ENCODE measurements at places on chromosomes 12 and 14. TPM values are rescaled to one million over a fixed set of nuclear protein-coding genes. Genes with fewer than 3 reads are reported as not detected.

- peak; percentile 39 for DNase-seq
Observed at GRCh38 chr14:55125403-55125802, 3.6 kb upstream of the LGALS3 start.

DNA sequence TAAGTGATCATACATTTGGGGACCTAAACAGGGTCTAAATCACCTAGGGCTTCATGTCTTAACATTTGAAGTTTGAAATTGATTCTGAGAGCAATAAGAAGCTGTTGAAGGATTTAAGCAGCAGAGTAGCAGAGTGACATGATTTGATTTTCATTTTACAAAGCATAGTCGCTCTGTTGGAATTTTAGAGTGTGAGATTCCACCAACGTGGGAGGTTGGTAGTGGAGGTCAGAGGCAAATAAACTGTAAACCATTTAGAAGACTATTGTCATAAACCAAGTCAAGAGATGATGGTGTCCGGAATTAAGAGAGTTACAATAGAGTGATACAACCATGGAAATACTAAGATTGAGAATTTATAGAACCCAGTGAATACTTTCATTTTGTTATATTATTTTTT, 52.7 kb upstream of the ZDHHC17 start:
- no peak for DNase-seq

- no peak for DNase-seq
Observed at GRCh38 chr14:94081386-94081820, 293 bp downstream of the IFI27L1 start.

DNA sequence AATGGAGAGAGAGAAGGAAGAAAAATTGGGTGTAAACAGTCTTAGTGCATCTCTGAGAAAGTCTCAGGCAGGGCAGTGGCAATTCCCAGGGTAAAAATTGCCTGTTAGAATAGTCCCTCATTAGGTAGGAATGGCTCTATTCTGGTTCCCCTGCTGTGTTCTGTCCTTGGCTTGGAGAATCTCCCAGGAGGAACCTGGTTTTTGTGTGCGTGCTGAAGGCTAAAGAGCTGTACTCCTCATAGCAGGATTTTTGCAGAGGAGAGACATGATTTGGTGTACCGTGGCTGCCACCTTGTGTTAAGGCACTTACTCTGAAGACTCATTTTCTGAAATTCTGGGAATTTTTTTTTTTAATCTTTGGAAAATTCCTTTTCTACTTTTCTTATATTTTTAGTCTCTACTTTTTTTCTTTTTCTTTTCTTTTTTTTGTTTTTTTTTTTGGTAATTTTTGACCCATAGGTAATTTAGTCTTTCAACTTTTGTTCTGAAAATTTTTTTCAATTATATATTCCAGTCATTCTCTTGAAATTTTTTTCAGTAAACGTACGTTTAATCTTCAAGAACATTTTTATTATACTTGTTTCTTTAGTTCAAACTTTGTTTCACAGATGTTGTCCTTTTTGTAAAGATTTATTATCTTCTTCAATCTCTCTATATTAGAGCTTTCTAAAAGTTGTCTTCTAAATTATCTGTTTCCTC, 63.8 kb downstream of the FBXO33 start:
- DNase-seq: peak; percentile 41

DNA sequence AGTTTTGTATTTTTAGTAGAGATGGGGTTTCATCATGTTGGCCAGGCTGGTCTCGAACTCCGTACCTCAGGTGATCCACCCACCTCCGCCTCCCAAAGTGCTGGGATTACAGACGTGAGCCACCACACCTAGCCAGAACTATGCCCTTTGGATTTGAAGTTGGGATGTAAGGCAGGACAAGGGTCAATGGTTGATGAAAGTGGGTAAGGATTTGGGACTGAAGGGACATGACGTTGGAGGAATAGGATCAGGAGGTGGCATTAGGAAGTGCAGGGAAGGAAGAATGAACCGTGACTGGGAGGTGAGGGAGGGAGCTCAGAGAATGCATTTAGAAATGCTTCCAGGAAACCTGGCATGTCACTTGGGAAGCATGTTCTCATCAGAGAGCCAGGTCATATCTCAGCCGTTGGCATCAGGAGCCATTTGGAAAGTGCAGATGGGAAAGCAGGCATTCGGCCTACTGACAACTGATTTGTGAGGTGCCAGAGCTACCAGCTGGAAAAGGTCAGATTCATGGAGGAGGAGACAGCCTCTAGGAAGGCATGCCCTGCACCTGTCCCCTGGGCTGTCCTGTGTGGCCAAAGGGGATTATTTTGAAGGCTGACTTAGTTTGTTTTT, 2.2 kb downstream of the CRADD start:
- no peak for DNase-seq

DNA sequence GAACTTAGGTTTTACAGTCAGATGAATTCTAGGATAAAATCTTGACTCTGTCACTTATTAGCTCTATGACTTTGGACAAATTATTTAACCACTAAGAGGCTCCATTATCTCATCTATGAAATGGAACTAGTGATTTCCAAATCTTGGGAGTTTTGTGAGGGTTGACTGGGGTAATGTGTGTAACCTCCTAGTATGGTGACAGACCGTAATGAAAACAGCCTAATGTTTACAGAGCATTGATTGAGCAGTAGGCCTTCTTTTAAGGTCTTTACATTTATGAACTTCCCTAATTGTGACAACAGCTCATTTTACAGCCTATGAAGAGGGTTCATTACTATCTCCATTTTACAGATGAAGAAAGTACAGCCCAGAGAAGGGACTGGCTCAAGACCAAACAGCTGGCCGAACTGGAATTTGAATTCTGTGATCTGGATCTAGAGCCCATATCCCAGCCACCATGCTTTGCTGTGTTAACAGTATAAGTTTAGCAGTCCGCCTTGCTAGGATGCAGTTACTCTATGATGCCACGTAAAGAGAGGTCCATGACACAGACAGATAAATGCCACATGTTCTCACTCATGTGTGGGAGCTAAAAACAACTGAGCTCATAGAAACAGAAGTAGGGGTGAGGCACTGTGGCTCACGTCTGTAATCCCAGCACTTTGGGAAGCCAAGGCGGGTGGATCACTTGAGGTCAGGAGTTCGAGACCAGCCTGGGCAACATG, 9.1 kb upstream of the FBXL14 start:
- no peak for DNase-seq

GRCh38 chr14:102417001-102417431, 54.3 kb downstream of the TECPR2 start:
- DNase-seq: no peak

DNA sequence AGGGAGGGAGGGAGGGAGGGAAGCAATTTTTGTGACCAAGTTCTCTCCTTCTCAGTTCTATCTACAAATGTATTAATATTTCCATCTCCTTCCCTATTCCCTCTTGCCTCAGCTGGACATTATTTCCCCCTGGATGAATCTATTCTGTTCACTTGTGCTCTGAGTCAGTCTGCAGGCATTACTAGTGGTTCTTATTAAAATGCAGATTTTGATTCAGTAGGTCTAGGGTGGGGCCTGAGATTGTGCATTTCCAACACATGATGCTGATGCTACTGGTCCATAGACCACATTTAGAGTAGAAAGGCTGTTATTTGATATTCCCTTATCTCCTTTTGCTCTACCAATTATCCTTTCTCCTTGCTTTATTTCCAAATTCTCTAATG, 40.1 kb upstream of the YAF2 start:
- DNase-seq: no peak

DNA sequence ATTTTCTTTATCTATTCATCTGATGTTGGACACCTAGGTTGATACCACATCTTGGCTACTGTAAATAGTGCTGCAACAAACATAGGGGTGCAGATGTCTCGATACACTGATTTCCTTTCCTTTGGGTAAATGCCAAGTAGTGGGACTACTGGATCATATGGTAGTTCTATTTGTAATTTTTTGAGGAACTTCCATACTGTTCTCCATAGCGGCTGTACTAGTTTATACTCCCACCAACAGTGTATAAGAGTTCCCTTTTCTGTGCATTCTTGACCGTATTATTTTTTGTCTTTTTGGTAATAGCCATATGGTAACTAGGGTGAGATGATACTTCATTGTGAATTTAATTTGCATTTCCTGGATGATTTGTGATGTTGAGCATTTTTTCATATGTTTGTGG, 71.8 kb downstream of the LRP6 start:
- no peak for DNase-seq

- DNase-seq: no peak
Observed at GRCh38 chr14:54564071-54564867, 2.7 kb upstream of the SAMD4A start.

GRCh38 chr12:575948-576614, 87.2 kb downstream of the NINJ2 start:
- DNase-seq: peak; percentile 97

GRCh38 chr14:88430976-88431375, 45.5 kb downstream of the SPATA7 start:
- DNase-seq: no peak

- DNase-seq: no peak
Observed at GRCh38 chr14:86858591-86858990, 1134.4 kb downstream of the GALC start.

DNA sequence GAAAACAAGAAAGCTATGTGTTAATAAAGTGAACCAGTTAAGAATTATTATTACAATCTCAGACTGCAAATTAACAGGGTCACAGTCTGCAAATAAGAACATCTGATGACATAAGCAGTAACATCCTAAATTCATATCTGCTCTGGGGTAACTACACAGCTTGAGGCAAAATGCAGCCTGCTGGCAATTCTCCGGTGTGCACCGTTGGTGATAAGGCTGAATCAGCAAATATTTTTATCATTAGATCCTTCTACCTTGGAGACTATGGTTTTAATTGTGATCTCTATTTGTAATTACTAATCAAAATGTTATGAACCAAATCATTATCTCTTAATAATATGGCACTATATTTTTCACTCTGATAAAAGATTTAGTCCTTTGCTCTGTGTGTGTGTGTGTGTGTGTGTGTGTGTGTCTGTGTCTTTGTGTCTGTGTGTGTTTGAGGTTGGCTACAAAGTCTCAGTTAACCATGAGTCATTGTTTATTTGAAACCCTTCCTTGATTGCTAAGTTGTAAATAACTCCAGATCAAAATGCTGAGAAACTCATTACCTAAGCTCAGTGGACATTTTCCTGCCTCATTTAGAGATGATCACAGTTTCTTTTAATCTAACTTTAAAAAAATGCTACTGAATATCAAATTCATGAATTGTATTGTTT, 442.6 kb downstream of the GXYLT1 start:
- DNase-seq: no peak

GRCh38 chr12:96108321-96108720, 72.9 kb upstream of the LTA4H start:
- DNase-seq: peak; percentile 51

- no peak for DNase-seq
Observed at GRCh38 chr12:108822497-108823205, 34.7 kb downstream of the SSH1 start.

DNA sequence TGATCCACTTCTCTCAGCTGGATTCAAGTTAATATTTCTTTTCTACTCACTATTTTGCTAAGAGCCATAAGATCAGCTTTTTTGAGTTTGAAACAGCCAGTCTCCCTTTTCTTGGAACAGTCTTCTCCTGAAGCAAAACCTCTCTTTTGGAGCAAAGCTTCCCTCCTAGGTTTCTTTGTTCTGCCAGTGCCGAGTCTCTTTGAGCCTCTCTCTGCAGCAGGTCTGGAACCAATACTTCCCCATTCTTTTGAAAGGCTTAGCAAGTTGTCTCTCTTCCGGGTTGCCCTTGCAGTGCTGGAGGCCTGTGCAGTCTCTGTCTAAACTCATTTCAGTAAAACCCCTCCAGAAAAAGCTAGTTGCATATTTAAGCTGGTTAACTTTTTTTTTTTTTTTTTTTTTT, 454.8 kb downstream of the NOVA1 start:
- no peak for DNase-seq

DNA sequence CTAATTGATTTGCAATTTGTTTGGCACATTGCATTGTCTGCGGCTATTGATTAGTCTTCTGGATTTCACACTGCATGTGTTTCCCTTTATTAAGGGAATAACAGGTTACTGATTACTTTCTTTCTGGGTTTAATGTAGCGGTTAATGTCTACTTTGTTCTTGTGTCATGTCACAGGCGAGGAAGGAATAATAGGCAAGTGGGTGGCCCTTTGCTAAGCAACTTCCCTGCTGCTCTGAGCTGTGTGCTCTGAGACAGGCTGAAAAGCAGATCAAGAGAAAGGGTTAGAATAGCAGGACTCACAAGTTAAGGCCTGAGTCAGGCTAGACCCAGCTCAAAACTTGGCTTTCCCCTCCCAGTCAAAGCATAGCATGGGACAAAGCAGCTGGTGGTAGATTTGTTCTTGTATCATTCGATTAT, 77.2 kb downstream of the NKX2-1 start:
- no peak for DNase-seq

GRCh38 chr14:95948558-95948981, 71.9 kb downstream of the TUNAR start:
- no peak for DNase-seq

- no peak for DNase-seq
Observed at GRCh38 chr12:124764451-124764850, 99.2 kb downstream of the SCARB1 start.

GRCh38 chr12:108700833-108701541, 30.3 kb downstream of the CORO1C start:
- DNase-seq: no peak

GRCh38 chr12:69546693-69547438, 38.4 kb upstream of the CCT2 start:
- DNase-seq: no peak

GRCh38 chr14:69842686-69843420, 36.4 kb upstream of the SMOC1 start:
- no peak for DNase-seq

GRCh38 chr12:41103614-41104013, 84.5 kb upstream of the PDZRN4 start:
- DNase-seq: no peak

DNA sequence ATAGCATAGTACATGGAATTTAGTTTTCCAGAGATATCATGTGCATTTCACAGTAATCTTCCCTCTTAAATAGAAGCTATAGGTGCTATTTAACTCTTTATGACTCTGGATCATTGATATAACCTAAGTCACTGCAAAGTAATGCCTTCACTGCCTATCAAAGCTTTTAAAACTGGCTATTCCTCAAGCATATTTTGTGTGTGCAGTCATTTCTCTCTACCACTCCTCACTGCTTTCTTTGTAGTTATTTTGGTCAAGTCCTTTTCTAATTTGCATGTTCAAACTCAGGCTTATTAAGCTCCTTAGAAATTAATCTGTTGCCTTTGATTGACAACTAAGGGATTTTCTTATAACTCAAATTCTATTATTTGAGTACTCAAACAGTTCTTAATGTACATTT, 79.4 kb upstream of the PLEKHG7 start:
- DNase-seq: no peak

GRCh38 chr12:118188690-118189371, 52.9 kb downstream of the PEBP1 start:
- DNase-seq: no peak

GRCh38 chr12:106941481-106942156, 14.1 kb upstream of the TMEM263 start:
- DNase-seq: no peak

- DNase-seq: no peak
Observed at GRCh38 chr14:92538412-92538985, 24.9 kb downstream of the RIN3 start.

Gene ZDHHC22
- not detected for total RNA-seq

Gene CD69
- 111 TPM for total RNA-seq

Gene KRT72
- total RNA-seq: 0.65 TPM

Gene CYP27B1
- 2.6 TPM for total RNA-seq

Gene TC2N
- total RNA-seq: 181 TPM

Gene HOXC11
- not detected for total RNA-seq

Gene BBOF1
- total RNA-seq: 1.2 TPM

Gene MYO1H
- total RNA-seq: not detected

Gene ACTN1
- 63.8 TPM for total RNA-seq

Gene RERG
- not detected for total RNA-seq

Gene RIPK3
- 43.7 TPM for total RNA-seq

Gene KIF21A
- 21.4 TPM for total RNA-seq

Gene BBS10
- total RNA-seq: 5.8 TPM

Gene NPAS3
- total RNA-seq: not detected

Gene PPP1R1A
- total RNA-seq: not detected

Gene FOXM1
- 86.9 TPM for total RNA-seq

All from activated naive CD8-positive, alpha-beta T cell treated with anti-CD3 and anti-CD28 coated beads, Interleukin-2, amount 10 ng/mL, durations not matched to agents 7 days and 5 days (primary cell).